Activated naive CD8-positive, alpha-beta T cell treated with anti-CD3 and anti-CD28 coated beads for 36 hours (primary cell): ENCODE measurements at places on chromosomes 12 and 14. TPM values are rescaled to one million over a fixed set of nuclear protein-coding genes. Genes with fewer than 3 reads are reported as not detected.
A peak's percentile ranks its signal among the peaks of the same experiment; 100 is the strongest.

FLVCR2 gene
- total RNA-seq = 0.78 TPM

HRK gene
- total RNA-seq = not detected

IAPP gene
- total RNA-seq = not detected

PGF gene
- not detected for total RNA-seq

SLC6A15 gene
- 0.29 TPM for total RNA-seq

TM7SF3 gene
- total RNA-seq = 33.6 TPM

NPFF gene
- not detected for total RNA-seq

PTPRO gene
- total RNA-seq = 1.1 TPM

INHBC gene
- not detected for total RNA-seq

LMBR1L gene
- total RNA-seq = 25.4 TPM

KRT3 gene
- not detected for total RNA-seq

GPX2 gene
- total RNA-seq = not detected

COCH gene
- 7.2 TPM for total RNA-seq

CCDC196 gene
- total RNA-seq = not detected

ANO2 gene
- not detected for total RNA-seq

DNA sequence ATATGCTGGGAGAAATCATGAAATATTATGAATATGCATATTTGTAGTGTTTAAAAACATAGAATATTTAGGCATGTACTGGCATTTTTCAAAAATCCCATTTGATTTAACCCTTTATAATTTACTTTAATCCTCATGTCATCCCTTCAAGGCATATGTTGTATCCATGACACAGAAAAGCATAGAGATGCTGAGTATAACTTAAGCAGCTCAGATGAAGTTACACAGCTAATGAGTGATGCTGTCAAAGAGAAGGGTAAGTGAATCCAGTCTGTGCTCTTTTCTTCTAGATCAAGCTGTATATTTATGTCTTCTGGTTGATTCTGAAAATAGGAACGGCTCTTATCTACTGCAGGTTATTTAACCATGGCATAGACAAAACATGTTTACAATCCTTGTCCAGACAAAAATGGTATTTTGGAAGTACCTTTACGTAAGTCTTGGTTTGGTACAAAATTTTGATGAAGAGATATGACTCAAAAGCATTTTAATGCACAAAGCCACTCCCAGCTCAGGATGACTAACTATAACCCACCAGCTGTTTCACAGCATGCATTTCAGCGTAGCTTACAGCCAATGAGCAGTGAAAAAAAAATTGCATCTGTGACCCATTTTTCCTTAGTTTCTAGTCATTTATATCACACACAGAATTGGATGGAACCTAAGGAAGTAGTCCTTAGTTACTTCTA is 201.7 kb downstream of the STXBP6 start:
- no peak for DNase-seq
- no peaks in the 10 kb centered on the region for H3K4me1 ChIP-seq
- no peaks in the 10 kb centered on the region for H3K36me3 ChIP-seq
- H3K27ac ChIP-seq = no peak overlapping the region
- no peak overlapping the region for H3K4me3 ChIP-seq

- H3K27me3 ChIP-seq = no peaks in the 10 kb centered on the region
- H3K4me3 ChIP-seq = no peak overlapping the region
- peaks cover 76% of the 10 kb centered on the region for H3K4me1 ChIP-seq
- DNase-seq = no peak
Observed at GRCh38 chr12:46227616-46228015, 41.2 kb downstream of the SLC38A1 start.

DNA sequence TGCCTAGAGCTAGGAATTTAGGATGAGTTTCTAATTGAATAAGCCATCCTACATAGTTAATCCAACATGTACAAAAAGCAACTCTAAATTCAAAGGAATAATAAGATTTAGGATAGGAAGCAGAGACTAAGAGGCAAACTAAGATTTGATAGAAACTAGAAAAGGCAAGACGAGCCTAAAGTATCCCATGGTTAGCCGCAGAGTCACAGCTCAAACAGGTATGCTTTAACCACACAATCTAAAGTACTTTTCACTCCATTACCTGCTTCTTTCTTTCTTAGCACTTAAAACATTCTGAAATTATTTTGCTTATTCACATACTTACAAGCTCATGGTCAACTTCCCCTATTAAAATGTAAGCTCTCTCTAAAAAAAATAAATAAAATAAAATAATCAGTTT is 51.8 kb downstream of the OTOGL start:
- H3K27ac ChIP-seq = no peak overlapping the region
- H3K36me3 ChIP-seq = no peaks in the 10 kb centered on the region
- DNase-seq = no peak
- peaks cover 2% of the 10 kb centered on the region for H3K4me1 ChIP-seq

- DNase-seq = no peak
- H3K4me1 ChIP-seq = peaks cover 30% of the 10 kb centered on the region
- H3K36me3 ChIP-seq = peaks cover 14% of the 10 kb centered on the region
- no peak overlapping the region for H3K27ac ChIP-seq
- H3K27me3 ChIP-seq = no peaks in the 10 kb centered on the region
- H3K4me3 ChIP-seq = peak overlapping the region; percentile 77
Observed at GRCh38 chr14:35807131-35807961, 1.7 kb downstream of the RALGAPA1 start.

DNA sequence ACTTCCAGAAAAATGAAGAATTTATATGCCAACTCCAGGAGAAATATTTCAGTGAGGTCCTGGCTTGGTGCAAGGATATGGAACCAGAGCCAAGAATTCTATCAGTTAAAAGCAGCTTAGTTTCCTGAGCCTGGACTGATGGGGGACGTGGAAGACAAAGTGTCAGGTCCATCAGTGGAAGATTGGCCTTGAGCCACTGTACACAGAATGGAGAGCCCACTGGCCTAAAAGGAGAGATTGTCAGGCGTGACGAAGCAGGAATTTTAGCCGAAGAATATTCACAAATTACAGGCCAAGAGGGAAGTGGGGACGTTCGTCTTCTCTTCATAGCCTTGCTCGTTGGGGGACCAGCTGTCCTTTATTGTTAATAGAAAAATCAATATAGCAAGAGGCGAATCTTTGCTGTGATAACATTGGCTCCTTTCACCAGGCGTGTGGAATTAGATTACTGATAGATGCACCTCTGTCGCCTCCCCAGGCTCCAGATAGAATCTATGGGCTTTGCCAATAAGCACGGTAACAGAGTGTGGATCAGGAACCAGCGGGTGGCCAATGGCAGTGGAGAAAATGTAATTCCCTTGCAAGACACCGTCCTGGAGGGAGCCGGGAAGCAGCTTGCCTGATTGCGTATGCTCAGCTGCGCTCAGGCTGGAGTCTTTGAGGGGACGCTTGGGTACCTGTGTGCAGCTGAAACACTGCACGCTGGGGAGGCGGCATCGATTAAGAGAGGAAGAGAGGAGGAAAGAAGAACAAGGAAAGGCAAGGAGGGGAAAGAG is 56.4 kb downstream of the TMEM132C start:
- no peaks in the 10 kb centered on the region for H3K36me3 ChIP-seq
- DNase-seq = no peak
- H3K27me3 ChIP-seq = no peaks in the 10 kb centered on the region
- no peak overlapping the region for H3K4me3 ChIP-seq

DNA sequence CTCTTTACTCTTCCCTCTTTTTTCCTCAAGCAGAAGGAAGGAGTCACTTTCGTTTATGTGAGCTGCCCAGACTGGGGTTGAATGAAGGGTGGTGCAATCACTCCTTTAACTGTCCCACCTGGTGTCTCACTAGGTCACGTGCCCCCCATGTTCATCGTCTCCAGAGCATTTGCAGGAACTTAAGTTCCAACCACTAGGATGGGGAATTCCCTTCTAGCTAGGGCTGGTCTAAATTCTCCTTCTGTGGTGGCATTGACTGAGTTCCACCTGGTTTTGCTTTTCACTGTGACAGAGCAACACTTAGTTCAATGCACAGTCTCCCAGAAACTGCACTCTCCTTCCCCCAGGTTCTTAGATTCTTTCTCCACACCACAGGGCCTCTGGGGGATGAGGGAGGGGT is 9.5 kb downstream of the FANCM start:
- no peak overlapping the region for H3K4me3 ChIP-seq
- DNase-seq = no peak
- H3K4me1 ChIP-seq = peaks cover 13% of the 10 kb centered on the region
- no peaks in the 10 kb centered on the region for H3K27me3 ChIP-seq
- H3K36me3 ChIP-seq = peaks cover 24% of the 10 kb centered on the region
- H3K27ac ChIP-seq = peak overlapping the region; percentile 65

GRCh38 chr14:23486036-23486435 is 16.5 kb downstream of the NGDN start:
- H3K4me1 ChIP-seq = no peaks in the 10 kb centered on the region
- H3K27me3 ChIP-seq = no peaks in the 10 kb centered on the region
- H3K4me3 ChIP-seq = no peak overlapping the region
- H3K36me3 ChIP-seq = peaks cover 7% of the 10 kb centered on the region
- no peak for DNase-seq

- no peaks in the 10 kb centered on the region for H3K27me3 ChIP-seq
- no peak overlapping the region for H3K27ac ChIP-seq
- H3K36me3 ChIP-seq = no peaks in the 10 kb centered on the region
- H3K4me1 ChIP-seq = no peaks in the 10 kb centered on the region
- DNase-seq = no peak
- no peak overlapping the region for H3K4me3 ChIP-seq
Observed at GRCh38 chr14:41873686-41874317, 267.1 kb downstream of the LRFN5 start.

DNA sequence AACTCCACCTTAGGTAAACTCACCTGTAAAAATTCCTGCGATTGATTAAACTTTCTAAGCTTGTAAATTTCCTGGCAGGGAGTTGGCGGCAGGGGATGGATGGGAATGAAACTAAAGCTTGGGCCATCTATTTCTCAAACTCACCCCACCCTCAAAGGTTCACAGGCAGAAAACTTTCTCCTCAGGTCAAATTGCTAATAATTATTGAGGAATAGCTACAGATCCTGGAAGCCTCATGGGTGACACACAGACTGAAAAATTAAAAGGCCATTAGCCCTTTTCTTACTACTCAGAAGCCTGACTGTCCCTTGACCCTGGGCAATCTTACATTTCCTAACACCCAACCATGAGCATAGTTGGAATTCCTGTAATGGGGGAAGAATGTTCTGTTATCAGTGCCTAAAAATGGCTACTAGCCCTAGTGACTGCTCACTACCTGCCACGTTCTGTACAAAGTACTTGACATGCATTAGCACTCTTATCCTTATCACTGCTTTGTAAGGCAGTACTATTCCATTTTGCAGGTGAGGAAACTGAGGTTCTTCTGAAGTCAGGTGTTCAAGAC is 12.4 kb upstream of the SYNDIG1L start:
- DNase-seq = no peak
- H3K27me3 ChIP-seq = peaks cover 16% of the 10 kb centered on the region
- H3K27ac ChIP-seq = no peak overlapping the region
- no peaks in the 10 kb centered on the region for H3K4me1 ChIP-seq
- H3K4me3 ChIP-seq = no peak overlapping the region

- H3K4me3 ChIP-seq = no peak overlapping the region
- no peaks in the 10 kb centered on the region for H3K27me3 ChIP-seq
- no peak for DNase-seq
- no peak overlapping the region for H3K27ac ChIP-seq
- H3K36me3 ChIP-seq = no peaks in the 10 kb centered on the region
- peaks cover 34% of the 10 kb centered on the region for H3K4me1 ChIP-seq
Observed at GRCh38 chr14:68513838-68514607, 278.8 kb downstream of the ZFP36L1 start.

- no peak overlapping the region for H3K27ac ChIP-seq
- H3K36me3 ChIP-seq = no peaks in the 10 kb centered on the region
- DNase-seq = no peak
- H3K27me3 ChIP-seq = peaks cover 5% of the 10 kb centered on the region
- H3K4me1 ChIP-seq = no peaks in the 10 kb centered on the region
Observed at GRCh38 chr12:34393821-34394150, 371.5 kb downstream of the ALG10 start.

DNA sequence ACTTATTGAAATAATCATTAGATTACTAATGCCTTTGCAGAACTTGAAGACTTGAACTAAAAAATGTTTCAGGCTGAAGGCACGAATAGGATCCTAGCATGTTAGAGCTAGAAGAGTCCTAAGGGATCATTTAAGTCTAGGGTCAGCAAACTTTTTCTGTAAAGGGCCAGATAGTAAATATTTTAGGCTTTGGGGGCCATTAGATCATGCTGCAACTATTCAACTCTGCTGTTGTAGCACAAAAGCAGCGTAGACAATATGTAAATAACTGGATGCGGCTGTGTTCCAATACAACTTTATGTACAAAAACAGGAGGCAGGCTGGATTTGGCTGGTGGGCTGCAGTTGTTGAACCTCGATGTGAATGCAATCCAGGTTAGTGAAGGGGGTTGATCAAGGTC is 221.7 kb downstream of the ATP23 start:
- H3K27me3 ChIP-seq = no peaks in the 10 kb centered on the region
- no peak overlapping the region for H3K27ac ChIP-seq
- H3K36me3 ChIP-seq = no peaks in the 10 kb centered on the region
- no peak for DNase-seq

DNA sequence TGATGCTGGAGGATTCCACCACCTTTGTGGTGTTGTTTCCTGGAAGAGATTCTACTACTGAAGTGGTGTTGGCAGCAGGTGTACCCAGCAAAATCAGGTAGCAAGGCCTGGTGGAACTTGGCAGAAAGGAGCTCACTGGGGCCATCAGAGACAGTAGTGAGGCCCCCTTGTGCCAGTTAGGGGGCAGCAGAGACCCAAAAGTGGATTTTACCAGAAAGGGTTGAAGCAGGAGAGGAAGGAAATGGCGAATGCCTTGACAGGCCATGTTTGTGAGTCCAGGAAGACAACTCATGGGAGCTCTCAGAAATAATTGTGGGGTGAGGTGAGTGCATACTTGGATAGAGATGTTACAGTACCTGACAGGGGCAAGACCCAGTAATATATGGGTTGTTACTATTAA is 137.7 kb upstream of the FGD4 start:
- H3K4me3 ChIP-seq = no peak overlapping the region
- H3K4me1 ChIP-seq = peaks cover 23% of the 10 kb centered on the region
- no peaks in the 10 kb centered on the region for H3K27me3 ChIP-seq
- peaks cover 16% of the 10 kb centered on the region for H3K36me3 ChIP-seq
- peak; percentile 14 for DNase-seq
- H3K27ac ChIP-seq = no peak overlapping the region

DNA sequence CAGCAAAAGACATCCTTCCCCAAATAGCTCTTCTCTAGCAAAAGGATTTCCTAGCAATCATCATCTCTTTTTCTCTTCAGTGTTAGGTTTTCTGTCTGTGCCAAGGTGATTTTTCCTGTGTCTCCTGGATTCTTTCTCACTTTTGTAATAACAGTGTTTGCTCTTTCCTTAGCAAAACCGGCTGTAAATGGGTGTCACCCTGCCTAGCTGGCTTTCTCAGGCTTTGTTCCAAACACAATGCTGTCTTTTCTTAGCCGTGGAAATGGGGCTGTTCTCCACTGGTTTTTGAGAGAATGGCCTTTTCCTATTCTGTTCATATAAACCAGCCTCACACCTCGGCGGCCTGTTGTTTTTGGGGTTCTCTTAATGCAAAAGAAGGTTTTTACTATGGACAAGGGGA is 21.9 kb downstream of the JDP2 start:
- no peak overlapping the region for H3K4me3 ChIP-seq
- H3K4me1 ChIP-seq = peaks cover 3% of the 10 kb centered on the region
- H3K27ac ChIP-seq = no peak overlapping the region
- no peaks in the 10 kb centered on the region for H3K36me3 ChIP-seq
- no peak for DNase-seq

- peak overlapping the region; percentile 14 for H3K27ac ChIP-seq
- DNase-seq = no peak
- H3K36me3 ChIP-seq = no peaks in the 10 kb centered on the region
- peaks cover 24% of the 10 kb centered on the region for H3K4me1 ChIP-seq
- H3K27me3 ChIP-seq = peaks cover 28% of the 10 kb centered on the region
Observed at GRCh38 chr12:106910202-106910601, 45.5 kb upstream of the TMEM263 start.

- H3K27ac ChIP-seq = no peak overlapping the region
- no peak for DNase-seq
- H3K36me3 ChIP-seq = no peaks in the 10 kb centered on the region
- H3K4me1 ChIP-seq = peaks cover 4% of the 10 kb centered on the region
- no peaks in the 10 kb centered on the region for H3K27me3 ChIP-seq
- no peak overlapping the region for H3K4me3 ChIP-seq
Observed at GRCh38 chr12:93315907-93316622, 61.7 kb upstream of the NUDT4 start.
